Daoy (cell line): ENCODE measurements at places on chromosomes 2 and 18.

DNA sequence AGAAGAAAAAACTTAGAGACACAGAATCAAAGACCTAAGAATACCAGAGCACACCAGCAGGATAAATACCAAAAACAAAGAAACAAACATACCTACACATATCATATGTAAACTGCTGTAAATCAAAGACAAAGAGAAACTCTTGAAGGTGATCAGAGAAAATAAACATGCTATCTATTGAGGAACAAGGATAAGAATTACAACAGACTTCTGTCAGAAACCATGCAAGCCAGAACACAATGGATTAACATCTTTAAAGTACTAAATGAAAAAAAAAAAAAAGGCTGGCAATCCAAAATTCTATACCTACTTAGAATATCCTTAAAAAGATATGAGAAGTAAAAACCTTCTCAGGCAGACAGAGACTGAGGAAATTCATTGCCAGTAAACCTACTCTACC lies 51.6 kb upstream of the MGAT4A start:
- DNase-seq: no peak

- DNase-seq: no peak
Measured at GRCh38 chr2:32851777-32852439, 94.8 kb upstream of the LTBP1 start.

DNA sequence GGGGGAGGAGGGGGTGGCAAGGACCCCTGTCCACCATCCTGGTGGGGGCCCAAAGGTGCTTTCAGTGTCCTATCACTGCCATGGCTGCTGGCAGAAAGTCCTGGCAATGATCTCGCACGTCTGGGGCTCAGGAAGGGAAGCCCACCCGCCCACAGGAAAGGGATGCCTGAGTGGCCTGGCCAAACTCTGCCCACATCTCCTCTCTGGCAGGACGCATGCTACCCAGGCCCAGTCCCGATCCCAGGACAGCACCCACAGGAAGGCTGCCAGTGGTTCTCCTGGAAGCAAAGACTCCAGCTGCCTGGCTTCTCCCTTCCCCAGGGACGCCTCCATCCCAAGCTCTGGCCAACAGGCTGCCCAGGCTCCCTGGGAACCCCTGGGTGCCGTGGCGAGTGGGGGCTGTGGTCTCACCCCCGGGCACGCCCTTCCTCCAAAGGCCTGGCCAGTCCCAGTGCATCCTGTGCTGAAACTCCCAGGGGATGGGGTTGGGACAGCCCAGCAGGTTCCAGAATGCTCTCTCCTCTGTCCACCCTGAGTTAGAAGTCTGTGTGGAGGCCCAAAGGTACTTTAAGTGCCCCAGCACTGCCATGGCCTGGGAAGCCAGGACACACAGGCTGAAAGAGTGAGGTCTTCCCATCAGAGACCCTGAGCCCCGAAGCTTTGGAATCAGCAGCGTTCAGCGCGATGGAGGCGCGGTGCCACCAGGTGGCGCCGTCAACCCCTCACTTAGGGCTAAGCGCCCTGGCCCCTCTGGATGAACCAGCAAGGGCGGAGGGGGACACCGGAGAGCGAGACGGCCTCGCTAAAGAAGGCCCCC lies 29.8 kb upstream of the TAF1B start:
- peak; percentile 75 for DNase-seq

- DNase-seq: no peak
Measured at GRCh38 chr2:48131539-48132270, 225.4 kb upstream of the FBXO11 start.

GRCh38 chr2:75064691-75065396 lies 106.4 kb downstream of the POLE4 start:
- DNase-seq: peak; percentile 58

- DNase-seq: no peak
Measured at GRCh38 chr2:241739177-241739576, 4.7 kb downstream of the D2HGDH start.

DNA sequence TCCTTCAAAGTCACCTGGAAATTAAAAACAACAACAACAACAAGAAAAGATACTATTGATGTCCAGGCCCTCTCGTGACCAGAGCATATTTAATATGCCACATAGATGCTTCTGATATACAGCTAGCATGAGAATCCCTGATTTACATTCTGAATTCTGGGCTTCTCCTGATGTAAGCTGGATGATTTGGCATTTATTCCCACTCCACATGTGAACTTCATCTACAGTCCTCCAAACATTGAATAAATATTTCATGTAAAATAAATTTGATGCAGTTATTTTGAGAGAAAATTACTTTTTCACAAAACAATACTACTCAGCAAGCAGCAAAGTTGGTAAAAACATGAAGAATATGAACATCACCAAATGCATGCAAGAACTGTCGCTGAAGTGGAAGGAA lies 453.2 kb upstream of the SETBP1 start:
- DNase-seq: no peak

DNA sequence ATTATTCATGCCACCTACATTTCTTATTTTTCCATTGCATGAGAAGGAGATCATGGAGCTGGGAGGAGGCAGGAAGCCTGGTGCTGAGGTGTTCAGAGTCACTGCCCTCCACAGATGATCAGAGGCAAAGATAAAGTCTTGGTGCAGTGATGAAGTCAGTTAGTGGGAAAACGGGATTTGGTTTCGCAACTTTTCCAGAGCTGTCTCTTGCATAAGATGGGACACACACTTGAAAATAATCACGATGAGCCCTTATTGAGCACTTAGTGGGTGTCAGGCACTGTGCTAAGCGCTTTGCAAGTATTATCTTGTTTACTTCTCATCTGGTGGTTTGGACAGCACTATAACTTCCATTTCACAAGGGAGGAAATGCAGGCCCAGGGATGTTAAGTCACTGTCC lies 222.1 kb upstream of the SMAD2 start:
- no peak for DNase-seq

GRCh38 chr2:195961873-195962272 lies 106.8 kb downstream of the DNAH7 start:
- DNase-seq: no peak

GRCh38 chr18:35515460-35516130 lies 17.8 kb upstream of the INO80C start:
- DNase-seq: no peak

DNA sequence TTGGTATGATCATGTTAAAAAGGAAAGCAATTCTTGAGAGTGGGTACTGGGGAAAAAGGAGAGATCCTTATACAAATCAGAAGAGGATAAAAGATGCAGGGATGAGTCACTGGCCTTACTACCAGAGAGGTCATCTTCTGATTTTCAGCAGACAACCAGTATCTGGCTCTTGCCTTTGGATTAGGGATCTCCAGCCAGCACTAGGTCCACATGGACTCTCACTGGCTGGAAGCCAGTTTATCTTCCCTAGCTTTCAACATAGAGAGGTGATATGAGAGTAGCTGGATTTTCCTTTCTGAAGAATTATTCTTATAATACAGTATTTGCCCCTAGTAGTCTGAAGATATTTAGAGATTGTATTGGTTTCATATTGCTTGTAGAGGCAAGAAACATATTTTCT lies 30.2 kb downstream of the CERKL start:
- no peak for DNase-seq

DNA sequence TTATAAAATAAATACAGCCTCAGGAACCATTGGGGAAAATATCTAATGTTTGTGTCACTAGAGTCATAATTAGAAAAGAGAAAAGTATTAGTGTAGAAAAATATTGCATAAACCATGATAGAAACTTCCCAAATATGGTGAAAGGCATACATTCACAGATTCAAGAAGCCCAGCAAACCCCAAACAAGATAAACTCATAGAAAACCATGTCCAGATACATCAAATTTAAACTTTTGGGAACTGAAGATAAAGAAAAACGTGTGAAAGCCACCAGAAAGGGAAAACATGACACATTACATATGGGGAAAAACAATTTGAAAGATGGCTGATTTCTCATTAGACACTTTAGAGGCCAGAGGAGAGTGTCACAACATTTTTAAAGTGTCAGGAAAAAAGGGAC lies 236.5 kb upstream of the FN1 start:
- no peak for DNase-seq

DNA sequence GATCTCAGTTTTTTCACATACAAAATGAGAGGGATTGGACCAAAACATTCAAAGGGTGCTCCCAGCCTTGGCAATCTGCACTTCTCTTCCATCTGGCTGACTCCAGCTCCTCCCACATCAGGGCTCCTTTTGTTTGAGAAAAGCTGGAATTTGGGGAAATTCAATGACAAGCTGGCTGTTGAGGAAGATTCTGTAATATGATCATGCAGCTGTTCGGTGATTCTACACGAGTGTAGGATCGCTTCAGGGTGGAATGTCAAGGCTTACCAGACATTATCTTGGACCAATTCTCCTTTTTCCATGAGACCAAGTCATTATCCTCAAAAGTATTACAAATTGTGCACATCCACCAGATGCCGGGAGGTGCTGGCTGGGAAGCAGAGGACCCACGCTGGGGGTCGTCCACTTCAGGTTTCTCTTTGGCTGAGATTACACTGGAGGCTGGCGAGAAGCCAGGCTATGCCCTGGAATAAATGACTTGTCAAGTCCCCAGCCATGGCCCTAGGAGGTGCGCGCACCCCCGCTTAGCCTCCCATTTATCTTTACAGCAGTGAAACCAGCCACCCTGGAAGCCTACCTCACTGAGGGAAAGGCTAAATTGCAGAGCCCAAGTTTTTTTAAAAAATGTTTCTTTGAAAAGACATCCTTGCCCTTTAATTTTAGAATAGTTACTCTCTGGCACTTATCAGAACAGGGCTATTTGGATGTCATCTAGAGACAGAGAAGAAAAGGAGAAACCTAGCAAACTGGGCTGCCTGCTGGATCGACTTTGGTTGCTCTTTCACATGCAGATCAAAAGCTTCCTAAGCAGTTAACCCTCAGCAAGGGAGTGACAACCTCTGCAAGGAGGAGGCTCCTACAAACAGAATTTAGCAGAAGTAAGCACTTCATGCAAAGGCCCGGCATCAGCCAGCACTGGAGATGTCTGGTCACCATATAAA lies 42.5 kb upstream of the LCLAT1 start:
- DNase-seq: no peak

GRCh38 chr2:54939446-54940118 lies 110.7 kb downstream of the RTN4 start:
- no peak for DNase-seq

DNA sequence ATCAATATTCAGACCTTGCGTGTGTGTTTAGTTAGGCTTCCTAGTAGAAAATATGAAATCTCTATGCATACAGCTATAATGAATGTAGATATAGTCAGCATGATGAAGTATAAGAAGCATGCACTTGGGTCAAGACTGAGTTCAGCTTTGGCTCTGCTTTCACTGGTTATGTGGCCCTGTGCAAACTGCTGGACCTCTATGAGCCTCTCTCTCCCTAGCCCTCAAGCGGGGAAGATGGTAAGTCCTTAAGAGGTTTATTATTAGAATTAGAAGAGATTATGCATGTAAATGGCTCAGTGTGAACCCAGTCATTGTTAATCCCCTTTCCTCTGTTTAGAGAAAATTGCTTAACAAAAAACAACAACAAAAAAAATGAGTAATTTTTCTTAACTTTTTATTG lies 178.8 kb upstream of the NXPH2 start:
- DNase-seq: no peak

DNA sequence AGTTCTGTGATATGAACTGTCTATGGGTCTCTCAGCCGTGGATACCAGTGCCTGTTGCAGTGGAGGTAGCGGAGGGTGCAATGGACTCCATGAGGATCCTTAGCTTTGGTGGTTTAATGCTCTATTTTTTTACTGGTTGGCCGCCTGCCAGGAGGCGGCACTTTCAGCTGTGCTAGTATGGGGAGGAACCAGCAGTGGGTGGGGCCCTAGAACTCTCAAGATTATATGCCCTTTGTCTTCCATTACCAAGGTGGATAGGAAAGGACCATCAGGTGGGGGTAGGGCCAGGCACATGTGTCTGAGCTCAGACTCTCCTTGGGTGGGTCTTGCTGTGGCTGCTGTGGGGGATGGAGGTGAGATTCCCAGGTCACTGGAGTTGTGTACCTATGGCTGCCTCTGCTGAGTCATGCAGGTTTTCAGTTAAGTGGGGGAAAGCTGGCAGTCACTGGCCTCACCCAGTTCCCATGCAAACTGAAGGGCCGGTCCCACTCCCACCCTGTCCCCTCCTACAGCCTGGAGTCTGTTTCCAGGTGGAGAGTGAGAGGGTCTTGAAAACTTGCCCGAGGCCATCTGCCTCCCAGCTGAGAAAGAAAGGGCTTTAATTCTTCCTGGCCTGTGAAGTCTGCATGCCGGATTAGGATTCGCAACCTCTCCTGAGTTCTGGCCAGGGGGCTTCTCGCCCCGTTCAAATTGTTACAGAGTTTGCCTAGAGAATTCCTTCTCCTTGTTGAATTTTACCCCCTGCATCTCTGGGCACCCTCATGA lies 14.5 kb downstream of the KCNS3 start:
- DNase-seq: peak; percentile 7

DNA sequence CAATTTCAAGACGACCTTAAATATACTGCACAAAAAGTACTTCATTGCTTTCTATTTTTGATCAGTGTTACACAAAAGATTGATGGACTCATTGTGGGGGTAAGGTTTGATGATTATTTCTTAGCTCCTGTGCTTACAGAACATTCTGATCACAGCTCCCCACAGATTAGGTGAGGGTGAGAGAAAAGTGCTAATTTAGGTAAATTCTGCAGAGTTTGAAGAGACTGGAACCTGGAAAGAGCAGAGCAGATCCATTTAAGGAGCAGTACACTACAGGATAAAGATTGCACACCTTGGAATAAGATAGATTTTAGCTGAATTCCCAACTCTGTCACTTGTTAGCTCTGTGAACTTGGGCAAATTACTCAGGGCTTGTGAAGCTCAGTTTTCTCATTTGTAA lies 291.9 kb upstream of the CDH7 start:
- no peak for DNase-seq

DNA sequence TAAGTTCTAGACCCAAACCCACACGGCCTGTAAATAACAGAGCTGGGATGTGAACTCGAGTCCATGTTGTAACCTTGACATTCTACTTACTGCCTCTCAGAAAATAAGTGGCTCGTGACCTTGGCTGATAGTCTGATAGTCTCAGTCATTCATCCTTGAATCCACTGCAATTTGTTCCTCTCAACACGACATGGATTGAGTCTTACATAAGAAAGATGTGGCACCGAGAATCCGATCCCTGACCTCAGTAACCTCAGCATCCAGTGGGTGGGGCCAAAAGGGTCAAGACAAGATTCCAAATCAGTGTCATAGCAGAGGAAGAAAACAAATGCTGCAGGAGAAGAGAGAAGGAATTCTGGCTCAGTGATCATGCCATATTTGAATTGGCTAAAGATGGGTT lies 97.6 kb downstream of the MAPRE2 start:
- no peak for DNase-seq
